ENCODE measurements at places on chromosomes 1 and 21.

GRCh38 chr1:38326135-38326534 is 279.5 kb upstream of the POU3F1 start:
- no peak for DNase-seq

GRCh38 chr1:207495801-207496792 is at the start of gene CR1:
CR1 (plus strand) TSS chr1:207496157; CDS start chr1:207496268, 111 bp downstream.
- no peak for DNase-seq

- no peak for DNase-seq
These were observed 46.3 kb upstream of the SMYD2 start for GRCh38 chr1:214234635-214235025.

GRCh38 chr1:200282497-200283122 is 127.2 kb downstream of the ZNF281 start:
- no peak for DNase-seq

DNA sequence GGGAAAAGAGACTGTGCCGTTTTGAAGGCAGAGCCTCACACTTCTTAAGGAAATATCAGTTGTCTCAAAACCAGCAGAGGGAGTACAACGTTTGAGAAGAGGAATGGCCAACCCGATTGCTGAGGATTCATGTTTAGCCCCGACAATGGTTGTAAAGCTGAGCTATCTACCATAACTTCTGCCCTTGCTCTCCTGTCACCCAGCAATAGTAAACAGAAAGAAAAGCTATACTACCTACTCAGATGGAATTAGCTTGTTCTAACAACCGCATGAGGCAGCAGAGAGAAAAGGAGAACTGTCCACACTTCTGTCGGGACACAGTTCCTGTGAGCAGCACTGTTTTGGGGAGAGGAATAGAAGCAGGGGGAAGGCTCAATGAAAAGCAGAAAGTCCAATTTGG is 91.2 kb downstream of the SLC45A1 start:
- no peak for DNase-seq

GRCh38 chr1:159282118-159282517 is 20.0 kb upstream of the FCER1A start:
- no peak for DNase-seq

DNA sequence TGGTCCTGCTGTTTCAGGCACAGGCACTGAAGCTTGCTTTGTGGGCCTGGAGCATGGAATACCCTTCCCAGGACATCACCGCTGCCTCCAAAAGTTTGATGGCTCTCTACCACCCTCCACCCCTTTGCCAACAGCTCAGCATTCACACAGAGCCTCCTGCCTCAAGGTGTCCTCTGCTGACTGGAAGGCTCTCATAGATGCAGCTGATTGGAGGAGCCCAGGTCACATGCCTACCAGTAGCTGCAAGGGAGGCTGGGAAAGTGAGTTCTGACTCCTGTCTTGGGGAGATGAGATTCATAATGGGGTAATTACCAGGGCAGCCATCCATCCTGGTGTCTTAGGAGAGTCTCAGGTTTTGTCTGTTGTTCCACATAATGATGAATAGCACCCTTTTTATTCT is 124.8 kb upstream of the GRIK3 start:
- no peak for DNase-seq

GRCh38 chr1:161290779-161291178 is 19.0 kb downstream of the MPZ start:
- no peak for DNase-seq

GRCh38 chr1:156523801-156524480 is 23.4 kb upstream of the MEF2D start:
- DNase-seq, result no peak

DNA sequence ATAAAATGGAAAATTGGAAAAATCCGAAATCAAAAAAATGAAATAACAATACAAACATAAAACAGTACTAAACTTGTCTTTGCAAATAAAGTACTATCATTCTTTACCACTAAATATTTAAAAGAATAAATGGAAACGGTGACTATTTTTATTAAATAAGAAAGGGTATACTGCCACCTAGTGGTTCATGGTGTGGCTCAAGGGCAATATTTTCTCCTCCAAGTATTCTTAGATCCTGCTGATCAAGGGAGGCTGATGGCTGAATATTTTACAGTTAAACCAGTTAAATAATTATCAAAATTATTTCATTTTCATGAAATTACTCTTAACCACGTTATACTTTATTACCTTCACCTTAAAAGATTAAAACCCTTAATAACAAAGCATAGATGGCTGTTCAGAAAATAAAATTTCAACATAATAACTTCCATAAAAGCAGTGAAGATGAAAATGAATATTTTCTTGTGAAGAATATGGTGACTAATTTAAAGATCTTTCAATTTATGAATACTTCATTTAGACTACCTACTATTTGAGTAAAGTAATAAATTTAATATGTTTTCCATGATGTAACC is 1793.9 kb downstream of the NCAM2 start:
- no peak for DNase-seq

DNA sequence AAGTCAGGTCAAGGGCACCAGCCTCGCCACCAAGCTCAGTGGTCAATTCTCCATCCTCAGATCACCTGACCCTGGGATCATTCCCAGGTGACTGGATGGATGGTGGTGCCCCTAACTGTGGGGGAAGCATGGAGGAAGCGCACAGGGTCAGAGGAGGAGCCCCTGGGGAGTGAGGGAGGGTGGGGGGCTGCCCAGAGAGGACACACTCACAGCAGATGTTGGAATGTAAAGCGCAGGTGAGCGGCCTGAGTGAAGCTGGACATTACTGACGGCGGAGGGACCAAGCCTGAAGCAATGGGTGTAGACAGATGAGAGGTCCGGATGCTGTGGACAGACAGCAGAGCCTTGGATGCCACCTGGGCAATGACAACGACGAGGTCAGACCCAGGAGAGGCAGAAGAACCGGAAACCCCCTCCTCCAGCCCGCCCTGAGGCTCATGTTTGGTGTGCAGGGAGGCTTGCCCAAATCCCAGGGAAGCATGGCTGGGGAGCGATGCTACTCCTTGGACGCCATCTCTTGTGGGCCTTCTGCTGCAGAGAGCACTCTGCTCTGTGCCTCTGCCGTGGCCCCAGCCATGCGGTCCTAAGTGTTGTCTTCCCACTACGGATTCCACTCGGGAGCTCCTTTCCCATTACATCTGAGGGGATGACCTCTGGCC is 5.7 kb upstream of the CPLANE2 start:
- DNase-seq, result no peak

- DNase-seq, result no peak
These were observed 73.2 kb downstream of the ZC3H11B start for GRCh38 chr1:219539645-219540254.

DNA sequence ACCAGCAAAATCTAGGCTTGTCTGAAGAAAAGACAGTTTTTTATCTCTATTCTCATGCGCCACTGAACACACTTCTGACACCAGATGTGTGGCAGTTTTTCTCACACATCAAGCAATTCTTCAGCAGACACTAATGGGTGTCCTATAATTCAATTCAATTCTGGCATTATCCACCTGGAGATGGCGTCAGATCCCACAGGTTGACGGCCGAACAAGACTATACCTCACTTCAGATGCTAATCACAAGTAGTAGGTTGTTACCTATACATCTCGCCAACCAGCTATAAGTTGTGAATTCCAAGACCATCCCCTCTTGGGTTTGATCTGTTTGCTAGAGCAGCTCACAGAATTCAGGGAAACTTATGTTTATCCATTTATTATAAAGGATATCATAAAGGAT is 89.9 kb upstream of the ARTN start:
- no peak for DNase-seq

DNA sequence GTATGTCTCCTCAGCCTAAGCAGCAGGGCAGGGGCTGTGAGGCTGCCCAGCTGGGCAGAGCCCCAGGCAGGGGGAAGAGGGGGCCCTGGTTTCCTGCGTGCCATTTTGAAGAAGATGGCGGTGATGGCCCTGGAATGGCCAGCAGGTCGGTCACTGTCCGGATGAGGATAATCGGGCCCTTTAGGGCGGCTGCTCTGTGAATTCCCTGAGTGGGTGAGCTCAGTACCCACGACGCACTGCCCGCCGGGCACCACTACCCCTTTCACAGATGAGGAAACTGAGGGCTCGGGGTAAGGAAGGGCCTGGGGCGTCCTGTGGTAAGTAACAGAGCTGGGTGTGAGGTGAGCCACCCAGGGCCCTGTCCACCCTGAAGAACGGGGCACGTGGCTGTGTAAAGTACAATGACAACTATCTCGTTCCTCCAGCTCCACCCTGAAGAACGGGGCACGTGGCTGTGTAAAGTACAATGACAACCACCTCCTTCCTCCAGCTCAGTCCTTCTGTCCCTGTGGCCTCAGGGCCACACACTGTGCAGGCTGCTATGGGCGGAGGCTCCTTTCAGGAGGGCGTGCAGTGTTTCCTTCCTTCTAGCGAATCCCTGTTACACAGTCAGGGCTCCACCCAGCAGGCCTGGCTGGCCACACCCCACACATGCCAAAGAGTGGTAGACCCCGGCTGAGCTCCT is 23.2 kb downstream of the ITGB2 start:
- DNase-seq, result no peak

GRCh38 chr1:185271921-185272320 is 45.1 kb downstream of the IVNS1ABP start:
- DNase-seq, result no peak

DNA sequence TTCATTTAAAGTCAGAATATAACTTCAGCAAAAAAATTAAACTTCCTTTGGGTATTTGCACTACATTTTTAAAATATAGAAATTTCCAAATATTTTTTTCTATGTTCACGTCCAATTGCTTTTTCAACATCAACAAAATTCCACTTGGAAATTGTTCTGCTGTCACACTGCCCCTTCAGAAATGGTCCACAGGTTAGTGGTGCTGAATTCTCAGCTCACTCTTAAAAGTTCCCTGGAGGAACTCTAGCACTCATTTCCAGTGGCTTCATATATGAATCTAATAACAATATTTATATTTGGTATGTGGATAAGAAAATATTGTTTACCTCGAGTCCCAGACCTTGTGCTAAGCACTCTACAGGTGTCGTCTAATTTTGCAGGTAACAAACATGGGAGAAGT is 27.4 kb upstream of the VAV3 start:
- no peak for DNase-seq

GRCh38 chr1:236494586-236495466 is 29.0 kb upstream of the LGALS8 start:
- no peak for DNase-seq

GRCh38 chr1:76351655-76352054 is 277.1 kb downstream of the ST6GALNAC3 start:
- DNase-seq, result no peak

DNA sequence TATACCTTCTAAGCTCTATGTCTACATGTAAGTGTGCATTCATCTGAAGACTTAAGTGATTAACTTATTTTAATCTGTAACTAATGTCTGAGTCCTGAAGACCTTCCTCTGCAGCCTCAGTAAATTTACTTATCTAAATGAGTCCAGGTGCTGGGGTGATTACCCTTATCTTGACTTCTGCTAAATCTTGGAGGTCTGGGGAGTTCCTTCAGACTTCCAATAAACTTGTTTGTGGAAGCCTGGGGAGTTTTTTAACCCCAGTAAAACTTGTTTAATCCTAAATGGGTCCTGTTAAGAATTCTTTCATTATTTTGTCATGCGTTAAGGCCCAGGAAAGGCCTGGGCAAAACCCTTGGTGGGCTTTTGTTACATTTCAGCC is 37.0 kb downstream of the RSPH1 start:
- no peak for DNase-seq

DNA sequence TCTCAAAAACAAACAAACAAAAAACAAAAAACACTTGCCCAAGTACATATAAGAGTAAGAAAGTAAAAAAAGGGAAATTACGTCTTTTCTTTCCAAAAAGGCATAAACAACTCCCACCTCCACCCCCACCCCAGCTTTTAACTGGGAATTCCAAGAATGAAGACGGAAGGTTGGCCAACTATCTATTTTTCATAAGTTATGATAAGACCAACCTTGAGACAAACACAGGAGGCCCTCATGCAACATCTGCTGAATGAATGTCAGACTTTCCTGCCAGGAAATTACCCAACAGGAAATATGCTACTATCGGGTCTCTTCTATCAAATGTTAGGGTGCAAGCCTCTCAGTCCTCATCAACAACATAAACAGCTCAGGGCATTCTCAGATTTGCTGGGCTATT is 1.9 kb downstream of the BSDC1 start:
- DNase-seq, result no peak

DNA sequence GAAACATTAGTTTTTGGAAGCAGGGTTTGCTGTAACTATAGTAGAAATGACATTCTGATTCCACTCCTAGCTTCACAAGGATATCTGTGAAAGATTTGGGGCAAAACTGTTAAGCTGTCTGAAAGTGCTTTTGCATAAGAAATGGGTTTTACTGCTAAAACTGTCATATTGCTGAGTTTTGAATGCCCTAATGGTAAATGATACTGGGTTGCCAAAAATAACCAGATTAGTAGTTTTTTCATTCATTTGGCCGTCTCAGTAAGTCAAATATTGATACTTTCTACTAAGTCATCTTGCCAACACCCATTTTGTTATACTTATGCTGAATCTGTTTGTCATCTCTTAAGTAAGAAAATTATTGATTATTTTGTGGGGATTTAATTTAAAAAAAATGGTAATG is 399 bp upstream of the PTPRC start:
- DNase-seq, result no peak

All from cortex of kidney (tissue), 1 donor.